ENCODE measurements at places on chromosomes 6 and 20.

GRCh38 chr6:116450769-116451740, 10.1 kb upstream of the CALHM6 start:
- no peak overlapping the region for H3K27ac ChIP-seq
- H3K27me3 ChIP-seq = no peaks in the 10 kb centered on the region
- H3K4me1 ChIP-seq = no peaks in the 10 kb centered on the region
- H3K4me3 ChIP-seq = no peak overlapping the region
- DNase-seq = no peak

DNA sequence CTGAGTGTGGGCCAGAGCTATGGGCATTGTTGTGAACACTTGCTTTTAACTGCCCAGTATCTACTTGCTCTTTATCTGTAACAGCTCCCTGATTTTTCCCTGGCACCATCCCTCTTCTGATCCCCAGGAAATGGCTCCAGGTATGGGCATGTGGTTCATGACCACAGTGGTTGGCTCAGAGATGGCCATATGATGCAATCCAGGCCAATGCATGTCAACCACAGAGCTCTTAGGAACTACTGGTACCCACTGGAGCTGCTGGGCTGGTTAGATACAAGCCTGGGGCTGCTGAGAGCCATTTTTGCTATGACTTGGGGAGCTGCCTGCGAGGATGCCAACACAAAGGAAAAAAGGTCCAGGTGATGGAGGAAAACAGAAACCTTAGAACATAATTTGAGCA, 55.6 kb downstream of the KCNB1 start:
- H3K27ac ChIP-seq = no peak overlapping the region
- no peak for DNase-seq
- peaks cover 3% of the 10 kb centered on the region for H3K36me3 ChIP-seq

DNA sequence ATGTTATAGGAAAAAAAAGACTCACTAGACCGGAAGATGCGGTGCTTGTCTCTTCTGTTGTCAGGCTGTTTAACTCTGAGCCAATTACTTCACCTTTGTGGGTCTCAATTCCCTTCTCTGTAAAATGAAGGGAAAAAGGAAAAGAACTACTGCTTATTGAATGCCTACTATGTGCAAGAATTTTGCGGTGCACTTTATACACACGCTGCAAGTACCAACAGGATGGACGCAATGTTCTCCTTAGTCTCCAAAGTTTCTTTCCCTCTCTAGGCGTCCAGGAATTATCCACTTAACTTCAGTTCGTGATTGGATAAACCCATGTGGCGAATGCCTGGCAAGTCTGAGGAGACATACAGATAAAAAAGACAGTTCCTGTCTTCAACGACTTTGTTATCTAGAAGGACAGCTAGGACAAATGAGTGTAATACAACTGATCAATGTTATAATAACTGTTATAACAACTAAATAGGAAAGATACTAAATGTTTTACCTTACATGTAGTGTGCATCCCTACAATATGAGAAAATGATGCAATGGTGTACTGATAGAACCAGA, 69.0 kb upstream of the JARID2 start:
- H3K27ac ChIP-seq = no peak overlapping the region
- H3K4me1 ChIP-seq = no peaks in the 10 kb centered on the region
- H3K27me3 ChIP-seq = no peaks in the 10 kb centered on the region
- no peak overlapping the region for H3K4me3 ChIP-seq

- no peak overlapping the region for H3K4me3 ChIP-seq
- no peak overlapping the region for H3K27ac ChIP-seq
- peaks cover 1% of the 10 kb centered on the region for H3K27me3 ChIP-seq
- DNase-seq = no peak
- H3K4me1 ChIP-seq = no peaks in the 10 kb centered on the region
- no peaks in the 10 kb centered on the region for H3K36me3 ChIP-seq
Observed at GRCh38 chr6:13338038-13338437, 9.7 kb upstream of the TBC1D7 start.

GRCh38 chr6:138600726-138601125, 101.4 kb upstream of the NHSL1 start:
- no peaks in the 10 kb centered on the region for H3K27me3 ChIP-seq
- H3K27ac ChIP-seq = no peak overlapping the region

DNA sequence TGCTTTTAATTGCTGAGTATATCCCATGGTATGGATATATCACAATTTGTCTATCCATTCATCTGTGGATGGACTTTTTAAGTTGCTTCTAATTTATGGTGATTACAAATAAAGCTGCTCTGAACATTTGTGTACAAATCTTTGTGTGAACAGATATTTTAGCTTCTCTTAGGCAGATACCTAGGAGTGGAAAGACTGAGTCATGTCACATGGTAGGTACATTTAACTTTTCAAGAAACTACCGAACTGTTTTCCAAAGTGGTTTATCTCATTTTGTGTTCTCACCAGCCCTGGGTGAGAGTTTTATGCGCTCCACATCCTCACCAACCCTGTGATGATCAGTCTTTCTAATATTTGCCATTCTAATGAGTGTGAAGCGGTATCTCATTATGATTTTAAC, 31.0 kb upstream of the ZNFX1 start:
- H3K27me3 ChIP-seq = peaks cover 2% of the 10 kb centered on the region
- peaks cover 4% of the 10 kb centered on the region for H3K4me1 ChIP-seq
- no peak for DNase-seq
- H3K36me3 ChIP-seq = peaks cover 7% of the 10 kb centered on the region
- H3K4me3 ChIP-seq = no peak overlapping the region
